ENCODE measurements at places on chromosomes 5 and 9.

GRCh38 chr9:74125941-74126340 is 371.2 kb upstream of the RORB start:
- DNase-seq: no peak

DNA sequence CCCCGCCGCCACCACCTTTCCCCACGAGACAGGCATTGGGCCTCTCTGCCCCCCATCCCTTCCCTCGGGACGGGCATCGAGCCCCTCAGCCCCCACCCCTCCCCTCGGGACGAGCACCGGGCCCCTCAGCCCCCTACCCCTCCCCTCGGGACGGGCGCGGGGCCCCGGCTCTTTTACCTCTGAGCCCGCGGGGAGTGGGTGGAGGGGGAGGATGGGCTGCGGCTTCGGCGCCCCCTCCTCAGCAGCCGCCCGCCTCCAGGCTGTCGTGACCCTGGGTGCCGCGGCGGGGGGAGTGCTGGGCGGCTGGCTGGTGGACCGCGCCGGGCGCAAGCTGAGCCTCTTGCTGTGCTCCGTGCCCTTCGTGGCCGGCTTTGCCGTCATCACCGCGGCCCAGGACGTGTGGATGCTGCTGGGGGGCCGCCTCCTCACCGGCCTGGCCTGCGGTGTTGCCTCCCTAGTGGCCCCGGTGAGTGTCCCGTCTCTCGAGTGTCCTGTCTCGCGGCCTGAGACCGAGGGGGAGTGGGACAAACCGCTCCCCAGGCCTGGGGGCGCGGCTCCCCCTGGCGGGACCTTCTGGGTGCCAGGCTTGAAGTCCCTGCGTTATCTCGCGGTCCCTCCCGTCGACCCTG is 791 bp downstream of the SLC2A8 start:
- DNase-seq: no peak

- DNase-seq: no peak
Observed at GRCh38 chr9:88837731-88838130, 153.5 kb upstream of the S1PR3 start.

DNA sequence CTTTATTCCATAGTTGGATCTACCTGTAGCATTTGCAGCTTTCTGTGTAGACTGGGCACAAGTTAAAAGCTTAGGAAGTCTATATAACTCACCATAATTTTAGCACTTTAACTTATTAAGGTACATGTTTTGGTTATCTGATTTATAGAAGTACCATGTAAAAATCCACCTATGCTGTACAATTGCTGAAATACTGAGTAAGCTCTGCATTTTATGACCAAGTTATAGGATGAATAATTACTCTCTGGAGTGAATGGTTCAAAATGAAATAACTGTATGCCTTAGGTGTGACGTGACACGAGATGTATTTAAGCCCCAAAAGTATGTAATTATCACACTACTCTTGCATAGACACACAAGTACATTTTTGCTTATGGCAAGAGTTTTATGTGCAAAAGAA is 22.1 kb downstream of the ZSWIM6 start:
- DNase-seq: no peak

DNA sequence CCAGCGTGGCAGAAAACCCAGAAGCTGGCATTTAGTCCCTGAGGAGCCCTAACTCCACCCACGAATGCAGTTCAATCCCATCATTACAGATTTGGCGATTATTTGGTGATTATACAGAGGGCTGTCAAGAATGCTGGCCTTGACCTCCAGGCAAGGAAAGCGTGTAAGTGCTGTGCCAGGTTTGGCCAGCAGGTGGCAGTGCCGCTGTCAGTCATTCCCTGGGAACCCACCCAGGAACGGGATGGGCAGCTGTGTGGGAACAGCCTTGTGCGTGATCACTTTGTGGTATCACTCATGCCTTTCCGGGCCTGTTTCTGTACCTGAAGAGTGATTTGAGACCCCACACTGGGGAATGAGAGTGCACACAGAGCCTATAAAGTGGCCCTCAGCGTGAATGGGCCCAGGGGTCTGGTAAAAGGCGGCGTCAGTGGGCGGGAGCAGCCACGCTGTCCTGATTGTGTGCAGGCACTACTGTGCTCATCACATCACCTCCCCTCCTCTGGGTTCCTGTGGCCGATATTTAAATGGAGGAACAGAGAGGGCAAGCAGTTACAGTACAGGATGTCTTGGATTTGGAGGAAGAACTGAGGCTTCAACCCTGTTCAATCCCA is 215.6 kb downstream of the ROR2 start:
- DNase-seq: peak; percentile 7

GRCh38 chr9:78963911-78964310 is 607.9 kb upstream of the TLE4 start:
- DNase-seq: no peak

DNA sequence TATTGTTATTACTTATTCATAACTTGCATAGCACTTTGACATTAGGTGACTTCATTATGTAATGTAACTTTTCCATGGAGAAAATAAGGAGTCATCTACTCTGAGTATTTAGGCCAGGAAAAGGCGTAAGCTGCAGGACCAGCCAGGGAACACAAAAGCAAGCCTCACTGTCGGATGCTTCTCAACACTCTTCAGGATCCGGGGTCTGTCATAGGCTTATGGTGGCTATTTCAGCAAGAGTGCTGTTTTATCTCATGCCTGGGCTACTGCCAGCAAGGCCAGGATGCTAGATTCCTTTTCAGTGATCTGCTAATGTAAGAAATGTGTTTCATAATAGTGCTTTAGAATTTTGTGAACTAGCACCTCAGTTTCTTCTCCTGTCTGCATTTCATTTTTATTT is 162.4 kb downstream of the CHSY3 start:
- DNase-seq: no peak

DNA sequence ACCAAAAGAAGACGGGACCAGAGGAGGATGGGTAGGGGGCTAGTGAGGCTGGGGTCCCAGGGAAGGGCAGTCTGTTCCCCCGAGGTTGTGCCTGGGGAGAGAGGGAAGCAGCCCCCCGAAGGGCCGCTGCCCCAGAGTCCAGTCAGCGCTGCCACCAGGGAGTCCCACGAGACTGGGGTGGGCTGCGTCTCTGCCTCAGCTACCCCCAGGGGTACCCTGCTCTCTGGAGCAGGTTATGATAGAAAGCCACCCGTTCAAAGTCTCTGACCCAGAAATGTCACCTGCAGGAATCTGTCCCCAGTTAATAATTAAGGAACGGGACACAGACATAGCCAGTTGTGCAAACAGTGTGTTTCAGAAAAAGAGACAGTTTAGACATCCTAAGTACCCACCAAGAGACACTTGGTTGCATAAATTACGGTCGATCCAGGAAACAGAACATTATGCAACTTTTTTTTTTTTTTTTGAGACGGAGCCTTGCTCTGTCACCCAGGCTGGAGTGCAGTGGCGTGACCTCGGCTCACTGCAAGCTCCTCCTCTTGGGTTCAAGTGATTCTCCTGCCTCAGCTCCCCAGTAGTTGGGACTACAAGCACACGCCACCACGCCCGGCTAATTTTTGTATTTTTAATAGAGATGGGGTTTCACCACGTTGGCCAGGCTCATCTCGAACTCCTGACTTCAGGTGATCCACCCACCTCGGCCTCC is 10.7 kb upstream of the AGPAT2 start:
- no peak for DNase-seq

GRCh38 chr5:124839371-124839998 is 93.0 kb upstream of the ZNF608 start:
- DNase-seq: no peak

GRCh38 chr5:5486122-5486521 is 63.6 kb downstream of the ICE1 start:
- DNase-seq: no peak

- DNase-seq: no peak
Observed at GRCh38 chr5:55410845-55411244, 103.1 kb downstream of the MTREX start.

GRCh38 chr9:112971415-112971814 is 40.6 kb downstream of the ZNF883 start:
- DNase-seq: no peak

DNA sequence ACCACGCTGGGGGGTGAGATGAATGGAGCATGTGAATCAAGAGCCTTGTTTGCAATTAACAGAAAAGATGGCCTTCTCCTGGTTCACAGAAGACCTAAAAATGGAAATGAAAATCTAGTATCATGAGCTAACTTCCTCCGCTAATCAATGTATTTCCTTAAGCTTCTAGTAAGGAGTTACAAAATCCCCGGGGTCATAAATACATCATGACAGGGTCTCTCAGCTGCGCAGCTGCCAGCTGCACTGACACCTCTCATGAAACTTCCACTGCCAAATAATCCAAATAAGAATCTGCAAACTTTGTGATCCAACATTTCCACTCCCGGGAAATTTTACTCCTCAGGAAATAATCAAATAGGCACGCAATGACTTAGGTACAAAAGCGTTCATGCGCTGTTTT is 11.9 kb downstream of the MYO10 start:
- DNase-seq: no peak

DNA sequence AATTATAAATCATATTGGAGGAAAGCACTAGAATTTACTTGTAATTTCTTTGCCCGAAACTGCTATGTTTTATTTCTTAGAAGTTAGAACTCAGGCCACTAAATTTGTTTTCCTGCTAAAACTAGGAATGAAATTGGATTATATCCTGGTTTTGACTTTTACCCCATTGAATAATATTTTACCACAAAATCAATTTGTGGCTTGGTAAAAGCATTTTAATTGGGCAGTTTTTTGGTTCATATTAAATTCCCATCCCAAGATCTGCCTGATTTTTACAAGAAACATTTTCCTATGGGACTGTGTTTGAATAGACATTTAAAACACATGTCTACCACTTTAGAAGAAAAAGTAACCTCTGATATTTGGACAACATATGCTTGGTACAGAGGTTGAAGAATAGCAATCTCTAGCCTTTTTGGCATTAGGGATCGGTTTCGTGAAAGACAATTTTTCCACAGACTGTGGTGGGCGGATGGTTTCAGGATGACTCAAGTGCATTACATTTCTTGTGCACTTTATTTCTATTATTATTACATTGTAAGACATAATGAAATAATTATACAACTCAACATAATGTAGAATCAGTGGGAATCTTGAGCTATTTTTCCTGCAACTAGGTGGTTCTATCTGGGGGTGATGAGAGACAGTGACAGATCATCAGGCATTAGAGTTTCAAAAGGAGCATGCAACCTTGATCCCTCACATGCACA is 565.6 kb downstream of the PRR16 start:
- no peak for DNase-seq

DNA sequence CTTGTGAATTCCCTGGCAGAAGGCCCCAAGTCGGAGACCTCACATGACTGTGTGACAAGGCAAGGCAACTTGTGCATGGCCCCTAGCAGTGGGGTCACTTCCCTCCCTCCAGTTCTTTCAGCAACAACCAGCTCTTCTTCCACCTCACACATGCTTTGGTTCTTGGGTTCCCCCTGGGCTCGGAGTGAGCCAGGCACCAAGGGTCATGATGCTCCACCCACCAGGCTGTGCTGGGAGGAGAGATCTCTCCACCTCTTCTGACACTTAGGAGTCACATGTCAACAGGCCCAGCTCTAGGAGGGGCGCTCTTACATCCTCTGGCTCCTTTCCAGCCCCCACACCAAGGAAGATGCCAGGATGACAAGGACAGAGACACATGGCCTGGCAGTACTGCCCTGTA is 56.7 kb downstream of the CDH6 start:
- no peak for DNase-seq
